ENCODE measurements at places on chromosomes 2 and 18.

- no peak for DNase-seq
These were observed 67.9 kb downstream of the SETBP1 start for GRCh38 chr18:44748582-44748981.

DNA sequence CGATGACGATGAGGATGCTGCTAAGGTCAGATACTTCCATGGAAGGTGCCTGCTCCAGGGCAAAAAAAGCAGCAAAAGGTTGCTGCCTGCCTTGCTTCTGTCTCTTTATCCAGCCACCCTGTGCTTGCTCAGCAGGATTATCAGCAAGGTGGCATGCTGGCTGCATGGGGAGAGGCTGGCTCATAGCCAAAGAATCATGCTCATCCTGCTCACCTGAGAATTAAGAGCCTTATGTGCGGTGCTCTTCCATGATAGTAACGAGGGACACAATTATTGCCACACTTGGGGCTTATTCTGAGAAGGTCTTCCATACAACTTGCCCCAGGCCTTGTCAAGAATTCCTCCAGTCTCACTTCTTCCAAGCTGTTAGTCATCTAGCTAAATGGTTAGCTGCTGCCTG, 60.4 kb upstream of the SEC11C start:
- no peak for DNase-seq

GRCh38 chr2:214808981-214809750, at the start of gene BARD1:
TSS of gene BARD1 (minus strand) at chr2:214809683. CDS start at chr2:214809569, 114 bp downstream.
- peak; percentile 46 for DNase-seq

DNA sequence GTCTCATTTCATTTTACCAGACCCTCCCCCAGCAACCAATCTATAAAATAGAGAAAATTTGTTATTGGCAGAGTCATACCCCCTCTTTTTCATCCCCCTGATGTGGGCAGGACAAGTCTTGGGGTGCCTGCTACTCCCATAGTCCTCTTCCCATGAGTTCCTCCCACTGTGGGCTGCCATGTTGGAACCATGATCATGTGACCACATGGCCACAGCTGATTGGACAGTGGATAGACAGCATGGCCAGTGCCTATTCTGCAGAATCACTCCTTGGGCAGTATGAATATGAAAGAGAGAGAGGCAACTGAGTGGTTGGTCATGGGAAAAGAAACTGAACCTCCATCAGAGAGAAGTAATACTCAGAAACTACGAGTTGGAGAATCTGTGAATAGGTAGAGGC, 84.9 kb downstream of the PDCL3 start:
- no peak for DNase-seq

GRCh38 chr2:42125841-42126594, 43.1 kb upstream of the EML4 start:
- no peak for DNase-seq

- DNase-seq = no peak
These were observed 2.1 kb upstream of the TRIB2 start for GRCh38 chr2:12714391-12715221.

DNA sequence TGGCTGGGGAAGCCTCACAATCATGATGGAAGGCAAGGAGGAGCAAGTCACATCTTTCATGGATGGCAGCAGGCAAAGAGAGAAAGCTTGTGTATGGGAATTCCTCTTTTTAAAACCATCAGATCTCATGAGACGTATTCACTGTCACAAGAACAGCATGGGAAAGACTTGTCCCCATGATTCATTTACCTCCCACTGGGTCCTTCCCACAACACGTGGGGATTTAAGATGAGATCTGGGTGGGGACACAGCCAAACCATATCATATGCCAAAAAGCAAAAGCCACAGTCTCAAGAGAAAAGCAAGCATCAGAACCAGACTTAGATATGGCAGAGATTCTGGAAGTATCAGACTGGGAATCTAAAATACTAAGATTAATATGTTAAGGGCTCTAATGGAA, 30.0 kb upstream of the SCRN3 start:
- DNase-seq = no peak

DNA sequence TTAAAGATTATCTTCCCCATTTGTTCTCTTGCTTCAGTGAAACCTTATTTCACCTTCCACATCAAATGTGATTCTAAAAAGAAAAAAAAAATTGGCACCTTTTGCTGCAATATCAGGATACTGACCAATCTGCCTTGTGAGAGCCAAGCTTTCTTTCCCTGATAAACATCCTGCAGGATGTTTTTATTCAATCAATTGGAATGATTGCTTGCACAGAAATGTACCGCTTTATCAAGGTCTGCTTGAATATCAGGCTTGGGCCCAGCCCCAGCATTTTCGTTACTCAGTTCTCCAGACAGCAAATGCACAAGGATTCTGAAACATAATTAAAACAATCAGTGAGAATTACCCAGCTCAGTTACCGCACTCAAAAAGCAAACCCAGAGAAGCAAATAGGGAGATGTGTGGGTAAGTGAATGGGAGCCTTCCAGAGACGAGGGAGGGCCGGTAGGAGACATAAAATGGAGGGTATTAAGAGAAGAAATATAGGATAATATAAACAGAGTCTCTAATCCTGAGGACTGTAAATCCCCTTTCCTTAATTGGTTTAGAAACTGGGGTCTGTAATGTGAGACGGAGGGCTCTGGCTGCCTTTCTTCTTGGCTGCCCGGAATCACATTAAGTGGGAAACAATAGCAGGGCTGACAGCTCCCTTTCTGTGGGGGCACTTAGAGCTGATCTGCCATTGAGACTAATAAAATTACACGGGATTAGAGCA, 291.8 kb downstream of the ICOS start:
- DNase-seq = no peak
